ENCODE measurements at places on chromosomes 1 and 21.

GRCh38 chr21:32102426-32102825, 176.4 kb downstream of the MIS18A start:
- no peak for DNase-seq

DNA sequence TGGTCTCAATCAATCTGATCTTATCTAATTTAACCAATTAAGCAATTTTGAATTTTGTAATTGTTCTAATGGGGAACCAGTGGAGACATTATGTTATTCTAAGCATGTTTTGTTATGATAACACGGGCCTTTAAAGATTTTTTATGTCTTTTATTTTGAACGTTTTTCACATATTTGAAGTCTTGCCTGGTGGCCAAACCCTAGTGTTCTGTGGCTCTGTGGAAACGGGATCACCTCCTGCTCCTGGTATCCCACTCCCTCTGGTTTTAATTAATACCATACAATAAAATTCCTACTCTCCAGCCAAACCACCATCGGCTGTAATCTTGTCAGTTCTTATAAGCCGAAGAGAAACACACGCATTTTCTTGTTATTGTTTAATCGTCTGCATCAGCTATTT, 22.9 kb upstream of the LMO4 start:
- no peak for DNase-seq

DNA sequence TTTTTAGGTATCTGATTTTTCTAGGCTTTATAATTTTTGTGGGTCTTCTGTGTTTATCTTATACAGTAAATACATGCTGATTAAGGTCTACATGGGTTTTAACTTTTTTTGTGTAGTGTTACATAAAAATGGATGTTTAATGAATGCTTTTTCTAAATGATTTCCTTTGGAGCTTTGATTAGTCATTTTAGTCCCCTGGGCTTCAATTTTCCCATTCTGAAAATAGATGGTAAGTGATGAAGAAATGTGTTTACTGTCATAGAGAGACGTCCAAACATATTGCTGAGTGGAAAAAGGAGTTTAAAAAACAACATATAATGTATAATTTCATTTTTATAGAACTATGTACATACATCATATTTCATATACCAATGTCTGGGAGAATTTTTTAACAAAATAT, 140.9 kb upstream of the HMCN1 start:
- no peak for DNase-seq

DNA sequence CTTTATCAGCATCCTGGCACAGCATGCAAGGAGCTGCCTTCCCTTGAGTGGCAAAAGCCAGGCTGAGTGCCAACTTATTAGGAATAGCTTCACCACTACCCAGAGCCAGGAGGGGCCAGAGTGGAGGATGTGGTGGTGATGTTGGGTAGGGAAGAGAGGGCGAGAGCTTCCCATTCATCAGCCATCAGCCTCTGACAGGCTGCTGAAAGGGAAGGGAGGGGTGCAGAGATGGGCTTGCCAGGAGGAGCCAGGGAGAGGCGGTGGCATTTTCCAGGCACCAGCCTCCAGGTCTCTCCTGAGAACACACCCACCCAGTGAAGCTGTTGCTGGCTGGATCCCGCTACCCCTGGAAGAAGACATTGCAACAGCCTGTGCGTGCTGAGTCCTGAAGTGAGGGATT, 168.5 kb downstream of the ACTL8 start:
- no peak for DNase-seq

- DNase-seq = no peak
Measured at GRCh38 chr1:169368406-169368769, 393 bp downstream of the BLZF1 start.

- DNase-seq = no peak
Measured at GRCh38 chr1:92343061-92343460, 44.2 kb downstream of the RPAP2 start.

GRCh38 chr1:40630488-40631223, 34.8 kb downstream of the RIMS3 start:
- no peak for DNase-seq

GRCh38 chr1:165865633-165866340, 38.4 kb downstream of the UCK2 start:
- no peak for DNase-seq

DNA sequence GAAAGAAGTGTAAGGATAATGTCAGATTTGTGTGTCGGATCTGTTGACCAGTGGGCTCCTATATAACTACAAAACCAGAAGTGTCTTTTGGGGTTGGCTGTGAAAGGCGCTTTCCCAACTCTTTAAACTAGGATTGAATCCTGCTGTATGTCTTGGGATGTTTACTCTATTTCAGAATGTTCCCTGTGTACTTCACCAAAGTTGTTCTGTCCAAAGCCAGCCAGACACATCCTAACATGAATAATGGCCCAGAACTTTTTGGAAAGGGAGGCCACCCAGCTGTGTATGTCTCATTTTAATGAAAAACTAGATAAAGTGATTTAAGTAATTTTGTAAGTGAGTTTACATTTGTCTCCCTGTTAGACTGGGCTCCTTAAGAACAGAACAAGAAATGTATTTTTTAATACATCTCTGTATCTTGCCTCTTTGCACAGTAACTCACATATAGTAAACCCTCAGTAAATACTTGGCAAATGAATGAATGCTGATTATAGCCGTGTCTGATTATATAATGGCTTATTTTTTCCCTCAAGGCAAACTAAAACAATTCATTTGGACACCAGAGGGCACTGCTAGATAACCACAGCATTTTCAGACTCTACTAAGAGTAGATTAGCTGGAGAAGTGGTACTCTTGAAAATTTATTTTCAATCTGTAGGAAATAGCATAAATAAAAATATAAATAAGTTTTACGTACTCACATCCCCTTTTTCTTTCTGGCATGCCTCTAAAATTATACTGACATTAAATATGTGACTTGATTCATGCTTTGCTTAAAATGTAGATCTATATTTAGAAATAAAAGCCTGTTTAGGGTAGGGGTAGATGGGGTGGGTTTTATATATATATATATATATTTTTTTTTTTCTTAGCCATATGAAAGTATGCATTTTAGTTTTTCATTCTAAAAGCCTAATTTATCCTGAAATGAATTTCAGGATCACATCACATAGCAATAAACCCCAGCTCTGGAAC, 23.8 kb downstream of the TSEN15 start:
- DNase-seq = no peak

GRCh38 chr1:247209396-247209795, 37.6 kb upstream of the ZNF124 start:
- no peak for DNase-seq

GRCh38 chr1:111217183-111217910, 10.2 kb upstream of the CHI3L2 start:
- DNase-seq = no peak

GRCh38 chr1:30099587-30100523, 623.5 kb downstream of the MATN1 start:
- DNase-seq = no peak

DNA sequence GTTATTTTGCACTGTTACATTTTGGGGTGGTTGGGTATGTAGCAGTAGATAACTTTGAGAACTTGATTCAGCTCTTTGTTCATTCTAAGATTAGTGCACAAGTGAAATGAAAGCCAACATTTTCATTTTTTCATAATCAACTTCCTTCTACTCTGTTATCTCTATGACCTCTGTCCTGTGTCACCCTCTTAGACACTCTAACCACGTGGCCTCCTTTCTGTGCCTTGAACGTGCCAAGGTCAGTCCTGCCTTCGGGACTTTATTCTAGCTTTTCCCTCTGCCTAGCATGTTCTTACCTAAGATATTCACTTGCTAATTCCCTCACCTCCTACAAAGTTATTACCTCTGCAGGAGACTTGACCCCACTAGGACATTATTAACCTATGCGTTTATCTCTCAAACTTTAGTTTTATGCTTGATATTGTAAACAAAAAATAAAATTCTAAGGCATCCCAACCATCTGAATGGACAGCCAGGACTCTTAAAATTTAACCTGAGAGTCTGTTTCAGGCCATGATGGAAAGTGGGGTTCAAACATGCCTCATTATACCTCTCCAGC, 19.2 kb upstream of the EDEM3 start:
- no peak for DNase-seq

DNA sequence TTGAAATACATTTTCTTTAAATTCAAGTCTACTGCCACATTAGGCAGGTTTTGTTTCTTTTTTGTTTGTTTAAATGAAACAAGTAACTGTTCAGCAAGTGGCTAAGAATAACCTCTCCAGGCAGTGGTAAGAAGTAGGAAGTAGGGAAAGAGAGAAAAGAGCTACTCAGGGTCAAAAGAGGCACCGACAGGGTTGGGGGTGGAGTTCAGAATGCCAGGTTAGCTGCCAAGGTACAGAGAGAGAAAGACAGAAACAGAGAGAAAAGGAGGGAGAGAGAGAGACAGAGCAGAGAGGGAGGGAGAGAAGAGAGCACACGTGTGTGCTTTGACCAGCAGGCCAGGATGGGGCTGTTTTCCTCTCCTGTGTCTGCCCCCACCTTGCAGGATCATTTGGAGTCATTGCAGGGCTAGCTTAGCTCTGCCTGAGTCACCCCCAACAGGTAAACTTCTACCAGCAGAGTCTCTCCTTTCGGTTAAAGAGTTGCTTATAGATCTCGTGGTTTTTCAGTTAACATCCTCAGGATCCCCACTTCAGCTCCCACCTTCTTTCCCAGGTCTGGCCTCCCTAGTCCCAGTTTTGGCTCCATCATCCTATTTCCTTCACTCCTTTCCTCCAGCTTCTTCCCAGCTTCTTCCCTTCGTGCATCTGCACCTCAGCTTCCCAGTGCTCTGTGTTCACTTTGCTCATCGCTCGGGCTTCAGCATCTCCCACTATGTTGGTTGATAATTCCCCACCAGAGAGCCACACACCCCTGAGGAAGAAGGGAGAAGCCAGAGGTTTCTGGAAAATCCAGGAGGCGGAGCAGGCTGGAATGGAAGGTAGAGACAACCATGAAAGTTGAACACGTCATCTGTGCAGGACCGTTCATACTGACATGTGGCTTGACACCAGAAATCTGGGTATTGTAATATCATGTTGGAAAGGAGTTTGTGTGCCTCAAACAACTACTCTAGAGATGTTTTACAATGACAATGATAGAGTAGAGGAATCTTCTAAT, 21.8 kb upstream of the RAB4A start:
- no peak for DNase-seq

GRCh38 chr1:226644541-226645176, 94.4 kb downstream of the ITPKB start:
- no peak for DNase-seq

DNA sequence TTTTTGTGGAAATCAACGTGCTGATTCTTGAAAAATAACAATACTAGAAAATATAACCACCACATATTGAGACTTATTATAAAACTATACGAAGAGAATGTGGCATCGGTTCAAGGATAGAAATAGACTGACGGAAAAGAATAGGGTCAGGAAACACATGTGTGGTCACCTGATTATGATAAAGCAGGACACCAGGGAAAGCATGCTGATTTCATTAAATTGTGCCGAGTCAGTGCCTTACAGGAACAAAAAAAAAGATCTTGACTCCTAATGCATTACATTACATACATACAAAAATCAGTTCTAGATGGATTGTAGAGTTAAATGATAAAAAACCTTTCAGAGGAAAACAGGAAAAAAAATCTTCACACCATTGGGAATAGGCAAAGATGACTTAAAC, 43.5 kb upstream of the SERPINC1 start:
- DNase-seq = no peak

DNA sequence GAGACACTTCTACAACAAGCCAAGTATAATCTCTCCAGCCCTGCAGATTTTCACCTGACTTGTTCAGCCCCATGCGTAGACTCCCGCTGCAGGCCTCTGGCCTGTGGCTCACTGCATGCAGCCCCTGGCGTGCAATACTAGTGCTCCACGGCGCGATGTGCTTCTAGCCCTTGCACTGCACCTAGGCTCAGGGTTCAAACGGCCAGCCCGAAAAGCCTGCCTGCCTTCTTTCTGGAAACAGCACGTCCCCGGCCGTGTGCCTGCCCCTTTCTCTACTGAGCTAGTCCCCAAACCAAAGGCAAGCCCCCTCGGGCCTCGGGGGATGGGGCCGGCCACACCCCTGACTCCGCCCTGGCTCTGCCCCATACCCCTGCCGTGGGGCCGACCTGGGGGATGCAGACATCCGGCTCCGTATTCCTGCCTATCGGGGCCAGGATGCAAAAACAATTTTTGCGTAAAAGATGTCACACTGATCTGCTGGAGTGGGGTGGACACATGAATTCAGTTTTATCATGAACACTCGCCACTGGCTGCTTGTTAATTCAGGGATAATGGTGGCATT, 26.3 kb upstream of the TRAPPC10 start:
- no peak for DNase-seq

- no peak for DNase-seq
Measured at GRCh38 chr1:226349801-226350518, 41.0 kb upstream of the LIN9 start.

- no peak for DNase-seq
Measured at GRCh38 chr1:241846375-241846774, 1.6 kb upstream of the EXO1 start.

GRCh38 chr1:183870351-183871077, 65.6 kb downstream of the RGL1 start:
- no peak for DNase-seq

DNA sequence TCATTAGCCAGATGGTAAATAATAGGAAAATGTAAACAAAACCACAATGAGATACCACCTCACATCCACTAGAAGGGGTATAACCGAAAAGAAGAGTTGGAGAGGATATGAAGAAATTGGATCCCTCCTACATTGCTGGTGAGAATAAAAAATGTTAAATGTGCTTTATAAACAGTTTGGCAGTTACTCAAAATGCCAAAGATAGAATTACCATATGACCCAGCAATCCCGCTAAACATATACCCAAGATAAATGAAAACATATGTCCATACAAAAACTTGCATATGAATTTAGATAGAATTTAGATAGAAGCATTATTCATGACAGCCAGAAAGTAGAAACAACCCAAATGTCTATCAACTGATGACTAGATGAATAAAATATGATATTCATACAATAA, 4.4 kb upstream of the FMO2 start:
- DNase-seq = no peak

DNA sequence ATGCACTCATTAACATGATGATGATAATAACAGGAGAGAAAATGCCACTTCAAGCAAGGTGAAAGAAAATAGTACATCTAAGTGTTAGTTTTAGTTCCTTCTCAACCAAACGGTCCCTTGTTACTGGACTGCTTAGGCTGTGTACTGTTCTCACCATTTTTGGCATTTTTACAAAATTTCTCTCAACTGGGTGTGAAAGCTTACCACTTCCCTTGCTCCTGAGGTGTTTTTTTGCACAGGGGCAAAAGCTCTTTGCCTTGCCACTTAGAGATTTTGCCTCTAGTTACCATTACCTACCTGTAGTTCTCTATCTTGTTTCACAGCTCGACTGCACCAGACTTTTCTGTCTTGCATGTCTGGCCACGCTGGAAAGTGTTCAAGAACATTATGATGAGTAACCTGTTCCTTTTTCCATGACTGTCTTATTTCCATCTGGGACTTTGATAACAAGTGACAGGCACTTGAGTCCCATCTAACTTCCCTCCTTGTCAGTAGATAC, 10.7 kb downstream of the NEK7 start:
- DNase-seq = no peak

- DNase-seq = no peak
Measured at GRCh38 chr1:20278692-20279130, 12.0 kb upstream of the VWA5B1 start.

- no peak for DNase-seq
Measured at GRCh38 chr1:108041360-108042142, 76.6 kb upstream of the VAV3 start.

GRCh38 chr1:8955406-8955805, 9.7 kb downstream of the CA6 start:
- no peak for DNase-seq

Measured in T follicular helper cell (primary cell).